Articular chondrocyte of knee joint (primary cell): ENCODE measurements at places on chromosomes 6 and 20. TPM values are rescaled to one million over a fixed set of nuclear protein-coding genes. Genes with fewer than 3 reads are reported as not detected.

MLN gene
- not detected in 2 replicates for total RNA-seq

RIN2 gene
- total RNA-seq: 67.8 and 78.7 TPM in 2 replicates

XKR7 gene
- not detected in 2 replicates for total RNA-seq

MMP24 gene
- 1.4 TPM in 2 replicates for total RNA-seq

MOXD1 gene
- total RNA-seq: 19.5 and 39.2 TPM in 2 replicates

BMP7 gene
- total RNA-seq: not detected in 2 replicates

BPIFB2 gene
- total RNA-seq: not detected in 2 replicates

CTNNBL1 gene
- total RNA-seq: 21.6 and 24.0 TPM in 2 replicates

TDRD6 gene
- total RNA-seq: 0.52 and 1.1 TPM in 2 replicates

CST2 gene
- not detected in 2 replicates for total RNA-seq

KCNK16 gene
- total RNA-seq: not detected in 2 replicates

CCN6 gene
- total RNA-seq: 28.4 and 36.8 TPM in 2 replicates

AFG1L gene
- total RNA-seq: 5.2 and 7.9 TPM in 2 replicates

PPP1R3D gene
- 7.7 TPM in 2 replicates for total RNA-seq

TEAD3 gene
- 5.3 and 7.2 TPM in 2 replicates for total RNA-seq

GINS1 gene
- 5.0 and 8.3 TPM in 2 replicates for total RNA-seq

MCHR2 gene
- total RNA-seq: not detected in 2 replicates

PGC gene
- total RNA-seq: not detected in 2 replicates

SOX18 gene
- 0.22 TPM in 1 of 2 replicates, not detected in the other for total RNA-seq

APCDD1L gene
- total RNA-seq: 4.5 and 6.4 TPM in 2 replicates

CD24 gene
- 4.2 and 49.1 TPM in 2 replicates for total RNA-seq

CDH26 gene
- total RNA-seq: 0.26 and 0.32 TPM in 2 replicates

LY6G6F gene
- total RNA-seq: not detected in 2 replicates

FAM209A gene
- not detected in 2 replicates for total RNA-seq

SLC9A8 gene
- total RNA-seq: 10.1 and 10.8 TPM in 2 replicates

CDH22 gene
- total RNA-seq: not detected in 2 replicates

ISM1 gene
- total RNA-seq: 16.2 and 32.1 TPM in 2 replicates

SLC44A4 gene
- total RNA-seq: 0.22 TPM in 1 of 2 replicates, not detected in the other

DYNLT2 gene
- total RNA-seq: 1.5 and 2.1 TPM in 2 replicates

TUBB2A gene
- total RNA-seq: 96.9 and 118 TPM in 2 replicates

HSPA12B gene
- total RNA-seq: 0.13 and 0.22 TPM in 2 replicates

EEF1A2 gene
- 0.13 TPM in 1 of 2 replicates, not detected in the other for total RNA-seq

SYCP2L gene
- total RNA-seq: 0.13 and 0.43 TPM in 2 replicates

SIRPD gene
- total RNA-seq: not detected in 2 replicates

SS18L1 gene
- 6.7 and 9.9 TPM in 2 replicates for total RNA-seq

SULF2 gene
- total RNA-seq: 48.5 and 85.5 TPM in 2 replicates
